ENCODE measurements at places on chromosomes 16 and 17.
A peak's percentile ranks its signal among the peaks of the same experiment; 100 is the strongest.

DNA sequence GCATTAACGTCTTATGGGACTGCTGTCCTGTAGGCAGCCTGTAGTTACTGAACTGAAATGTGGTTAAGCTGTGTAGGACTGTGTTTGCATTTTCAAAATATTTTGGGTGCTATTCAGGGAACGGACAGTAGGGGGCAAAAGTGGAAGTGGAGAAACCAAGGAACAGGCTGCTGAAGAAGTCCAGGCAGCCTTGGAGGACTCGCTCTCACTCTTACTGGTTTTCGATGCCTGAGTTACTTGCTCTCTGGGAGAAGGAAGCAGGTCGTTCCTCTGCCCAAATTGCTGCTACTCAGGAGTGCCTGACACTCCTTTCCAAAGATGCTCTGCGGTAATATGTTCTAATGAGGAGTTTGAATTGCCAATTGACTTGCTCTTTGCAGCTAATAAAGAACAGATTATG is 64.5 kb upstream of the RBFOX1 start:
- DNase-seq, result no peak

DNA sequence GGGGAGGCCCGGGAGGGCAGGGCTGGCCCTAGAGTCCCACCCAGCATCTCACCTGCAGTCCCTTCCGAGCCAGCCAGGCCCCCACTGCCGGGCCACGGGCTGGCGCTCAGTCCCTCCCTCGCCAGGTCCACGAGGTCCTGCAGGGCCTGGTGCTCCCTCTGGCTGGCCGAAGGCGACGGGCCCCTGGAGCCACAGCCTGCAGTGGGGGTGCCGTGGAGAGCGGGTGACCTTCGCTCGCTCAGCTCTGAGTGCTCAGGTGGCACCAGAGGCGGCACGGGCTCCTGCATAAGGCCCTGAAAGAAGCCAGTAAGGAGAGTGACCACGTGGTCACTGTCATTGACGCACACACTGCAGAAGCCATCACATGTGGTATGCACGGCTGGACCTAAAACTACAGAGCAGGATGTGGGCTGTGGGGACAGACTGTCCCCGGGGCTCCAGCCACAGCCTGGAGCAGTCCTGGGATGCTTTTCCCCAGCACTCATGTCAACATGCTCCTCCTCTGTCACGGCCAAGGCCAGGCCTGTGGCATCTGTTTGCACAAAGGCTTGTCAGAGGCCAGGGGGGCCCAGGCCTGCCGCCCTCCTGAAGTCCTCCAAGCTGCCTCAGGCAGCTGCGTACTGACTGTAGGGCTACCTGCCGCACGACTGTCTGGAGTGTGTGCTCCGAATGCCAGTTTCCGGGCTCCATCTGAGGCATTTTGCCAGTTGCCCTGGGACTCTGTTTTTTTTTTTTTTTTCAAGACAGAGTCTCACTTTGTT is 15.1 kb downstream of the SLX4 start:
- DNase-seq, result no peak

GRCh38 chr17:10652984-10653659 is 4.0 kb downstream of the MYH3 start:
- DNase-seq, result no peak

GRCh38 chr17:83183951-83184506 is 104.6 kb downstream of the METRNL start:
- DNase-seq, result no peak

- DNase-seq, result peak; percentile 11
Observed at GRCh38 chr17:78421534-78422266, 43.3 kb downstream of the PGS1 start.

DNA sequence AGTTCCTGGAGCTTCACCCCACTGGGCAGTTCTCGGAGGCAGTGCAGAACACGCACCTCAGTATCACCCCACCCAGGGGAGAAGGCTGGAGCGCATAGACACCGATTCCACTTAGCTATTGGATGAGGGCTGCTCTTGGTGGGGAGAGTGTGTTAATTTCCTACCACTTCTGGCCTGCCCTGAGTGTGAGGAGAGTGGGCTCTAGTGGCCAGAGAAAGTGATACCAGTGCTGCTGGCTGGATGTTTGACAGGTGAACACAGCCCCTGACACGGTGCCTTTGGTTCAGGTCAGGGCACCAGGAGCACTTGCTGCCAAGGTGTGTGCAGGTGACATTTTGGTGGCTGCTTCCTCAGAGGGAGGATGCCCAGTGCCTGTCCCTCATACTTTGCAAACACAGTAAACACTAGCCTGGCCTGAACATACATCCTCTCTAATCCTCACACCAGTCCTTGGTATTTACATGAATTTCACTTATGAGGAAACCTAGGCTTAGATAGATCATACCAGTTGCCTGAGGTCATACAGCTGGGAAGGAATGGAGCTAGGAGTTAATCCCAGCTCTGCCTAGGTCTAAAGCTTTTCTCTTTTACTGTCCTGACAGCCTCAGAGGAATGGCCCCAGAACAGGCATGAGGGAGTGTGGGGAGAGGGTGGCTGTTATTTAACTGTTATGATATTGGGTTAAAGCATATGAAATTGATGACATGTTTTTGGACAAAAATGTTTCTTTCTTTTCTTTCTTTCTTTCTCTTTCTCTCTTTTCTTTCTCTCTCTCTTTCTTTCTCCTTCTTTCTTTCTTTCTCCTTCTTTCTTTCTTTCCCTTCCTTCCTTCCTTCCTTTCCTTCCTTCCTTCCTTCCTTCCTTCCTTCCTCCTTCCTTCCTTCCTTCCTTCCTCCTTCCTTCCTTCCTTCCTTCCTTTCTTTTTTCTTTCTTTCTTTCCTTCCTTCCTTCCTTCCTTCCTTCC is 21.0 kb upstream of the ITGAX start:
- no peak for DNase-seq

DNA sequence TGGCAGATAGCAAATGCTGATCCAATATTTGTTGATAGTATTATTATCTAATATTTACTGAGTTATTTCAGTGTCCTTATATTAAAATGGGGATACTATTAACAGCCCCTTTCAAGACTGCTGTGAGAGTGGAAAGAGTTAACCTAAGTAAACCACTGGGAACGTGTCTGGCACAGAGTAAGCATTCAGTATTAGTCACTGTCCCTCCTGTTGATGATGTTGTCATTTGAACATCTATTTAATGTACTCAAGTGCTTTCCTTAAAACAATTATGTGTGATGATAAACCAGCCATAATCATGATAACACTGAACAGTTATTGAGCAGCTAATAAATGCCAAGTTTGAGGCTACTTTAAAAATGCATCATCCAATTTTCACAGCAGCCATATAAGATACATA is 135.7 kb upstream of the XYLT1 start:
- DNase-seq, result no peak

GRCh38 chr17:36665417-36665816 is 64.0 kb downstream of the MRM1 start:
- no peak for DNase-seq

DNA sequence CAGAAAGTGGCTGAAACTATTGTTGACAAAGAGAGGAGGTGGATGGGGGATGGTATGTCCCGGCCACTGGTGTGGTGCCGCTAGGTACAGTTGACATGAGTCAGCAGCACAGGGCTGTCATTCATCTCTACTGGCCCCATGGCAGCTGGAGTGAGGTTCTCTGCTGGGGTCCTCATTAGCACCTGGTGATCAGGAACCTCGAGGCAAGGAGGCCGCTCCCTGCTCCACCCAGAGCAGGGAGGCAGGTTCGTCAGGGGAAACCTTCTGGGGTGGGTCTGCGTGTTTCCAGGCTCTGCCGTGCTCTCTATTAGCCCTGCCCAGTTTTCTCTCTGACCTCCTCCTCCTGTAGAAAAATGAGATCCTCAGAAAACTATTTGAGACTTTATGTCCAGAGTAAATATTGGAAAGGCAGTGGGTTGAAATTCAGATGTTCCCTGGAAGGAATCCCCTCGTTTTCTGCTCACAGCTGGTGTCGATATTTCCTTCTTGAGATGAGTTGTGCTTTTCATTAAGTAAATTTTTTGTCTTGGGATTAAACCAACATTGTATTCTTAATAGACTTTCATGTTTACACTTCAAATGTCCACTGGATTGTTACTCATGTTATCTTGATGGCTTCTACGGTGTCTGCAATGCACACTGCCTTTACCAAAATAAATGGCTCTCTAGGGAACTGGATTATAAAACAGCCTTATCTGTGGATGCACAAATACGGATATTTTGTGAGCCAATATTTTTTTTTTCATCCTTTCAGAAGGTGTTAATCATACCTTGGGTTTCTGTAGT is 7.1 kb downstream of the NTN1 start:
- no peak for DNase-seq

GRCh38 chr16:75265911-75266701 is 14.7 kb upstream of the BCAR1 start:
- no peak for DNase-seq

GRCh38 chr17:43454868-43455267 is 28.9 kb upstream of the DHX8 start:
- DNase-seq, result no peak

- no peak for DNase-seq
Observed at GRCh38 chr17:836151-836550, 54.0 kb downstream of the MRM3 start.

GRCh38 chr17:28828294-28829040 is 14.1 kb downstream of the FAM222B start:
- DNase-seq, result peak; percentile 24

DNA sequence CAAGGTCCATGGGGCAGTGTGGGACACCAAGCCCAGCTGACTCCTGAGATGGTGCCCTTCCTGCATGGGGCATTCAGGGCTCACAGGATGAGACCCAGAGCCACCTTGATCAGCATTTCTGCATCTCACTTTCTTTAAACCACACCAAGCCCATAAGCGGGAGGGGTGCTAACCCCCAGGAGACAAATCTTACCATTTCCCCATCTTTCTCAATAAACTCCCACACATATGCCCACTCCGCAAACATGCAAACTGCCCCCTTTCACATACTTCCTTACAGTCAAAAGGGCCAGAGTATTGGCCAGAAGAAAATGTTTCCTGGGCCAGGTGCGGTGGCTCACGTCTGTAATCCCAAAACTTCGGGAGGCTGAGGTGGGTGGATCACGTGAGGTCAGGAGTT is 3.7 kb upstream of the SLC39A11 start:
- no peak for DNase-seq

GRCh38 chr17:5558815-5559785 is 25.2 kb downstream of the NLRP1 start:
- DNase-seq, result no peak

DNA sequence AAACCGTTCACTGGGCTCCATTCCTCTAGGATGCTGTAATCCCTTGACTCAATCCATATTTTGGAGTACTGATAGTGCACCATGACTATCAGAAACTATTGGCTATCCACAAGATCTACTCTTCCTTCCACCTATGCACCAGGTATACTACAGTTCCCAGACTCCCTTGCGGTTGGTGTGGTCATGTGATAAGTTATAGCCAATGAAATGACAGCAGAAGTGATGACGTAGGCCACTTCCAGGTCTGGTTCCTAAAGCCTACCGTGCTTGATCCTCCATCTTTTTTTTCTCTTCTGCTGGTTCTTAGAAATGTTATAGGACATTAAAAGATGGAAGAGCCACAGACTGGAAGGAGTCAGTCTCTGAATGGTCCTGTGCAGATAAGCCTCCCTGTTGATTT is 278.8 kb upstream of the C16orf82 start:
- DNase-seq, result no peak

DNA sequence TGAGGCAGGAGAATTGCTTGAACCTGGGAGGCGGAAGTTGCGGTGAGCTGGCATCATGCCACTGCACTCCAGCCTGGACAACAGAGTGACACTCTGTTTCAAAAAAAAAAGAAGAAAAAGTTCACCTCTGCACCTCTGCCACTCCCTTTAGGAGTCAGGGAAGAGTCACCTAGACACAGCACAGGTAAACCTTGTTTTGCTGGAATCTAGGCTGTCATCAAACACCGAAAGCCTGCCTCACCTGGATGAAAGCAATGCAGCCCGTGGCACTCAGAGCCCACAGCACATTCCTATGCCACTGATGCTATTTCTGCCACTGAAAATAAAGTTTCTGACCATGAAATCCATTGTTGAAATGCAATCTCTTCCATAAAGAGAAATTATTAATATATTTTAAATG is 22.2 kb downstream of the CFAP52 start:
- DNase-seq, result no peak

- peak; percentile 47 for DNase-seq
Observed at GRCh38 chr17:45052052-45052772, 780 bp upstream of the DCAKD start.

DNA sequence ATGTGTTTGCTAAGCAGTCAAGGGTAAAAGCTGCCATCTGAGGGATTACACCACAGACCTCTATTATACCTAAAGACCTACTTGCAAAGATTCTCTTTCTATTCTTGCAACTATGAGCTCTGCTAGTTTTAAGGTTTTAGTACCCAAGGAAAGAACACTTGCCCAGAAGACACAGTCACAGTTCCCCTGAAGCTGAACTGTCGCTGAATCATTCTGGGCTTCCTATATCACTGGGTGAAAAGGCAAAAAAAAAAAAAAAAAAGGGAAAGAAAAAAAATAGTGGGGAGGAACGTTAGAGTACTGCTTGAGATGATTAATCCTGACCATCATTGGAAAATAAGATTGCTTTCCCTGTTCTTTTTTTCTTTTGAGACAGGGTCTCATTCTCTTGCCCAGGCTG is 37.9 kb downstream of the LYRM1 start:
- DNase-seq, result no peak

GRCh38 chr17:57975044-57975443 is 13.0 kb downstream of the VEZF1 start:
- DNase-seq, result no peak

Data from NCI-H524 treated with DMSO at 0.1 percent for 48 hours (cell line).